ENCODE measurements at places on chromosomes 11 and 22. TPM values are rescaled to one million over a fixed set of nuclear protein-coding genes. Genes with fewer than 3 reads are reported as not detected.

Gene CARD18
- not detected for total RNA-seq

Gene WNT11
- not detected for total RNA-seq

DNA sequence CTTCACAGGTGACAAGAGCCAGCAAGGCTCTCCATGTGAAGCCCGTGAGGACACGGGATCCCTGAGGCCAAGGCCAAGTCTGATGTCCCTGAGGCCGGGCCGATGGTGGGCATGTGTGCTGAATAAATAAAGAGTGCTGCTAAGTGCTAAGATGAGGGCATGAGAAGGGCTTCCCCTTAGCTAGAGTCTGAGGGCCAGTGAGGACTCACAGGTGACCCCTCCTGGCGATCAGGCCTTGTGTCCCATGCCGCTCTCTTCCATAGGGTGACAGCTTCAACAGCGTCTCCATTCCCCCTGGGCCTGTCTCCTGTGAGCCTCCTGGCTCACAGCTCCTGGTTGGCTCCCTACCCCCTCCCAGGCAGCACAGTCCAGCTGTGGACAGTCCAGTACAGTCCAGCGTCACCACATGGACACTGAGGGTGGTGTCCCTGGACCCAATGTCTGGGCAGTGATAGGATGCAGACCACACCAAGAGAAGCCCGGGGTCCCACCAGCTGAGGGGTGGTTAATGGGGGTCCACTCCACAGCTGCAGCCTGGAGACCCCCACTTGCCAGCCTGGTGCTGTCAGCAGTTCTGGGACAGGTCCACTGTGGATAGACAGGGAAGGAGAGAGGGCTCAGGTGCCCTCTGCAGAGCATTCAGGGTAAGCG, 1033.2 kb downstream of the TBC1D22A start:
- no peaks in the 10 kb centered on the region for H3K4me1 ChIP-seq
- no peak overlapping the region for H3K27ac ChIP-seq
- no peak for DNase-seq
- no peaks in the 10 kb centered on the region for H3K27me3 ChIP-seq
- H3K4me3 ChIP-seq, result no peak overlapping the region

GRCh38 chr11:47271961-47272661, 2.2 kb downstream of the MADD start:
- no peak overlapping the region for H3K4me3 ChIP-seq
- H3K4me1 ChIP-seq, result peaks cover 33% of the 10 kb centered on the region

- H3K4me1 ChIP-seq, result peaks cover 10% of the 10 kb centered on the region
- no peaks in the 10 kb centered on the region for H3K36me3 ChIP-seq
These were observed 16.0 kb upstream of the TUB start for GRCh38 chr11:8065031-8065430.

GRCh38 chr11:70067036-70067435, 11.1 kb upstream of the ANO1 start:
- H3K36me3 ChIP-seq, result peaks cover 7% of the 10 kb centered on the region
- H3K4me1 ChIP-seq, result peaks cover 33% of the 10 kb centered on the region
- H3K4me3 ChIP-seq, result no peak overlapping the region
- no peak overlapping the region for H3K27ac ChIP-seq
- H3K27me3 ChIP-seq, result no peaks in the 10 kb centered on the region
- DNase-seq, result no peak

All from Calu3 (cell line).